CD4-positive, alpha-beta T cell treated with Interleukin-12 subunit alpha and Interleukin-12 subunit beta, for 1 hour (primary cell): ENCODE measurements at places on chromosomes 13 and 19.
A peak's percentile ranks its signal among the peaks of the same experiment; 100 is the strongest.

- no peak for DNase-seq
Observed at GRCh38 chr13:75554981-75555380, 5.4 kb downstream of the UCHL3 start.

- no peak for DNase-seq
Observed at GRCh38 chr19:14150770-14151661, 14.6 kb upstream of the ASF1B start.

DNA sequence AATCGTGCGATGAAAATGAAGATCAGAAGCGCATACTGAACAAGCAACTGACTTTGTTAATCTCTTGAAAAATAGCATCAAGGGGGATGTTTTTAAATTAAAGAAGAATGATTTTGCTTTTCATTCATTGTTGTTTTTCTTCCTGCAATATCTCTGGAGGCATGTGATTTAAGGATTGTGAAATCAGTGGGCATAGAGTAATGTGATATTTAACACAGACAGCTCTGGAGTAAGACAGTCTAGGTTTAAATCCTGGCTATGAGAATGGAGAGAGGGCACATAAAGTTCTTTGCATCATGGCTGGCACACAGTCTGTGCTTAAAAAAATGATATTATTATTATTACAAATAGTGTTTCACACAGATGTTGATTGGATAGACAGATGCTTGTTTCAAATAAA, 243.1 kb upstream of the NBEA start:
- DNase-seq, result no peak

GRCh38 chr13:35549481-35549880, 73.0 kb upstream of the MAB21L1 start:
- no peak for DNase-seq

DNA sequence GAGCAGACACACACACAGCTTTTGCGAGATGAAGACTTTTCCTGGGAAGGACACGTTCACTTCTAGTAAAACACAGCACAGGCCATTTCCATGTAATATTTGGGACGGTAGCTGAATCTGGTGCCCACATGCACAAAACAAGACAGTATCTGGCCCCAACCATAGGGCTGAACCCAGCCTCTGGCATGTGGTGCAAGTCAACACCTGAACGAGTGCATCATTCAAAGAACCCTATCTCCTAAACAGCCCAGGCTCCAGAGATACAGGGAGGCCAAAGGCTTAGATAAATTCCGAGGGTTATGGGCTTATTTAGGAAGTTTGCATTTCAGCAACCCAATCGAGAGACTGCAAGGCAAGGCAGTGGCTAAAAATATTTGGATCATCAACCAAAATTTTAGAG, 2.7 kb upstream of the TFDP1 start:
- DNase-seq, result no peak

- DNase-seq, result no peak
Observed at GRCh38 chr13:106449096-106449495, 86.4 kb downstream of the EFNB2 start.

DNA sequence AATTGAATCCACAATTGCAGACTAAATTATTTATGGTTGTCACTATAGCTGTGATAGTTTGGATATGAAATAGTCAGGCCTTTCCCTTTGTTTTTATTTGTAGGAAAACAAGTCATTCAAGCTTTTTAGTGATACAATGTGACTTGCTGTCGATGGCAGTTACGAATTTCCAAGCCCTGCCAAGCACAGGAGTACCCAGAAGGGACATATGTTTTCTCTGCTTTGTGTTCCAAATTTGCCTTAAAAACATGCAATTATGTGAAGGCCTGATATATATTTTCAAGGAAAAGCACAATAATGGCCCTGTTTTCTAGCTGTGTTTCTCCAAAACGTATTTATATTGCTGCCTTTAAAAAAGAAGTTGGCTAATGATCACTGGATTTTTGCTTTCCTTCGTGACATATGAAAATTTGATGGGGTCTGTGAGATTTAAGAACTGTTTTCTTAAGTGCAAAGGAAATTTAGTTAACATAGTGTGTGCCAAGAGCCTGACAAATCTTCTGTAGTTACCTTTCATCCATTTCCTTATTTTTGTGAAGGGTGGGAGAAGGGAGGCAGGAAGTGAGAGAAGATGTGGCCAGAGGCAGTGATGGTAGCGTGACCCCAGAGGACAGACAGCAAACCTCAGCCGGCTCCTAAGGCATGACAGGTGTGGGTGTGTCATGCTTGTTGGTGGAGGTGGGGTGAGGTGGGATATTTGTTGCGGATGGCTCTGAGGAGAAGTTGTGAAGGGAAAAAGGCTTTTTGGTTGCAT, 79.6 kb downstream of the TEX26 start:
- no peak for DNase-seq

DNA sequence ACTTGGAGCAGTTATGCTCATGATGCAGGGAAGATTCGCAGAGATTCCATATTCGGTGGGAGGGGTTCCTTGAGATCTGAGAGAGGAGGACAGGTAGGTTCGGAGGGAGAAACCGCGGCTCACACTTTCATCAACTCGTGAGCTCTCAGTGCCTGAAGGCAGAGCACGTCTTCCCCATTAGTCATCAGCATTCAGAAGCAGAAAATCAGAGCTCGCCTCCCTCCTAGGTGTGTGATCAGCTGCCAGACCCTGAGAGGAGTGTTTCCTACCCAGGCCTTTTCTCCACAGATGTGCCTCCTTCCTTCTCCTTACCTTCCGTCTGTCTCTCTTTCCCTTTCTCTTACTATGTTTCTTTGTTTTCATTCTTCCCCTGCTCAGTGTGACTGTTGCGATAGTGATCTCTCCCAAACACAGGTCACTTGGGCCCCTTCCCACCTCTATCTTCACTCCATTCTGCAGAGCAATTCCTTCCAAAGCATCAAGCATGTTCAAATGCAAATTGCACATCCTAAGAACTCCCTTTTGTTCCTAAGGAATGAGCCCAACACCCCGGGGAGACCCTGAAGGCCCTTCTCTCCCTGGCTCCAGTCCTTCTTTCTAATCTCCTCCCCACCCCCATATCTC, 389.5 kb downstream of the UQCRFS1 start:
- no peak for DNase-seq

- DNase-seq, result peak; percentile 6
Observed at GRCh38 chr13:33353210-33353609, 67.7 kb upstream of the STARD13 start.

DNA sequence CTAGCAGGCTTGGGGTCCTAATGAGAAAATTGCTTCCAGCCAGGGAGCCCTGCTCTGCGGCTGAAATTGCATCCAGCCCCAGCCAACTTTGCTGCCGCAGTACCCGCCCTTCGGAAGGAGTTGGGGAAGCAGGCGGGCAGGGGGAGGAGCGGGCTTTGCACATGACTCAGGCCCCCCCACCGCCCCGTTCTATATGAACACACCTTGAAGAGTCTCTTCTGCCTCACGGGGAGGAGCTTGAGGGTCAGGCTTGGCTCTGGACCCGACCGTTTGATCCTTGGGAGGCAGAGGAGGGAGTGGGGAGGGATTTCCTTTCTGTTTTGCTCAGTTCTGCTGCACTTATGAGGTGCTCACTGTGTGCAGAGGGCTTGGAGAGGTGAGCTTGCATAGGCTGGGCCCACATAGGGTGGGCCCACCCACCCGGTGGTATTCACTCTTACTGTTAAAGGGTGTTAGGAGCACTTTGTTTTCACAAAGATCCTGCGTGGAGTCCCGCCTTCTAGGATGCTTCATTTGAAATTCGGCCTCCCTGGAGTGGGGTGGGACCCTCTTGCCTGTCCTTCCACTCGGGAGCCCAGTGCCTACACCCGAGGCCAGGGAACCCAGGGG, 46.5 kb downstream of the LYL1 start:
- no peak for DNase-seq

GRCh38 chr13:106499113-106499512, 36.3 kb downstream of the EFNB2 start:
- DNase-seq, result no peak

- DNase-seq, result no peak
Observed at GRCh38 chr13:37978680-37979079, 109.1 kb upstream of the TRPC4 start.

- DNase-seq, result peak; percentile 15
Observed at GRCh38 chr19:58328999-58329398, 2.2 kb downstream of the ZSCAN22 start.

DNA sequence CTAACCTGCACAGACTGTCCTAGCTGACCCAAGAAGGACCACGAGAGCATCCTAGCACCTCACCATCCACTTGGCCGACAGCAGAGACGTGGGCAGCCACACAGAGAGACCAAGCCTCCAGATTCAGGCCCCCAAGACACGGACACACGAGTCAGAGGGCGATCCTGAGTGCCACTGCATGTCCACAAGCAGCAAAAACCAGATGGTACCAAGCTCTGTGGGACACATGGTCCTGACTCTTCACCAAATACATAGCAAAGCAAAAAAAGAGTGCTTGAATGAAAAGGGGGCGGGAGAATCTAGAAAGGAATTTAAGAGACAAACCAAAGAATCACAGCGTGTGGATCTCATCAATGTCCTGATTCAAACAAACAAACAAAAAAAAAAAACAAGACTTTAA, 45.2 kb downstream of the MLLT1 start:
- DNase-seq, result no peak

DNA sequence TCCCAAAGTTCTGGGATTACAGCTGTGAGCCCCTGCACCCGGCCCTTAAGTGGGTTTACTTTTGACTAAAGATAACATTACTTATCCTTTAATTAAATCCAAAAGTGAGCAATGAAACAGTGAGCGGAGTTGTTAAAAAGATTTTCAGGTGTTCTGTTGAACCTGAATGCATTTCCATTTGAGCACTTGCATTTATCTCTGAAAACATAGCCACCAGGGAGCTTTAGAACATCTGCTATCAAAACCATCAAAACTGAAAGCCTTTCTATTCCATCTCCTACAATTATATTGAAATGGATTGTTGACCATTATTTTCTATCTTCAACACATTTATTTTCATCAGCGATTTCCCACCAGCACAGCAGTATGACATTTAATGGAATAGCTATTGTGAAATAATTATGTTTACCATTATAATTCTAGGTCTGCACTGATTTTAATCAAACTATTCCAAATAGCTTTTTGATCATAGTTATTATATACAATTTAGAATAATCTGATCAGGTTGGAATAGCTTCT, 269.0 kb downstream of the FGF14 start:
- DNase-seq, result no peak

DNA sequence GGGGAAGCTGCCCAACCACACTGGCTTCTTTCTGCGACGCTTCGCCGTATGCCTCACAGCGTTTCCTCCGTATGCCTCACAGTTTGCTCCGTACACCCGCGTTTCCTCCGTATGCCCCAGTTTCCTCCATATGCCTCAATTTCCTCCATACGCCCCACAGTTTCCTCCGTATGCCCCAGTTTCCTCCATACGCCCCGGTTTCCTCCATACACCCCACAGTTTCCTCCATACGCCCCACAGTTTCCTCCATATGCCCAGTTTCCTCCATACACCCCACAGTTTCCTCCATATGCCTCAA, 22.6 kb downstream of the GAS6 start:
- DNase-seq, result peak; percentile 11

GRCh38 chr19:3851254-3852176, 17.3 kb downstream of the ZFR2 start:
- no peak for DNase-seq

DNA sequence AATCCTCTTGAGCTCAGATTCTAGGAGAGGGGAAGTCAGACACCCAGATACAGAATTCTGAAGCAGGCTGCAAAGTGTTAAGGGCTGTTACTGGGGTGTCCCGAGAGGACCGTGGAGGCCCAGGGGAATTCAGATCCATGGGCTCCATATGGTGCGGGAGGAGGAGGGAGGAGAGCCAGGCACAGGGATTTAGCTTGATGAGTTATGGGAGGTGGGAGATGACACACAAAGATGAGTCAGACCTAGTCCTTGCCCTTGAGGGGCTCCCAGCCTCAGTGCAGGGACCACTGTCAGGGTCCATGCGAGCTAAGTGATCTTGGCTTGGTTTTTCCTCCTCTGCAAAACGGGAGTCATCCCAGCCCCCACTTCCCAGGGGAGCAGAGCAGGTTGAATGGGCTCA, 14.4 kb upstream of the GIPR start:
- no peak for DNase-seq

DNA sequence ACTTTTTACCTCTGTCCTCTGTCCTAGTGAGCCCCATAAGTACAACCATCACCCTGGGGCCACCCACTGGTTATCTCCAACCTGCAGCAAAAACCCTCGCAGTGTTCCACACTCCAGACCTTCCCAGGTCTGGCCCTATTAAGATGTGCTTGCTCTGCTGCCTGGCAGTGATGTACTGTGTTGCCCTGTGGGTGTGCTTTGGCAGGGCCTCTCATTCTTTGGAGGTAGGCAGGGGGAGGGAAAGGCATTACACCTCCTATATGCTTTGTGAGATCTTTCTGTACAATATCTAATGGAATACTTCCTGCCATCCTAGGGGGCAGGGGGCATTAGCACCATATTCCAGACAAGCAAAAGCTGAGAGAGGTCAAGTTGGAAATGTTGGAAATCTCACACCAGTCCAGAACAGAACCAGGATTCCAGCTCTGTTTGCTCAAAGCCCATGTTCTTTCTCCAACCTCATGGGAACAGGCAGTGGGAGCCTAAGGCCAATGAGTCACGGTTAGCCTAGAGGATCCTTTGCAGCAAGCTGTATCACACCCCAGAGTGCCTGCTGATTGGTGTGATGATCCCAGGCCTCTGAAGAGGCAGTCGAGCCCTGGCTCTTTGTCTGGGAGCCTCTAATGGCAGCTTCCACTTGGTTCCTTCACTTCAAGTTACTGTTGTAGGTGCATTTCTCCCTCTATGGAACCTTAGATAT, 59.7 kb upstream of the UBL3 start:
- no peak for DNase-seq

DNA sequence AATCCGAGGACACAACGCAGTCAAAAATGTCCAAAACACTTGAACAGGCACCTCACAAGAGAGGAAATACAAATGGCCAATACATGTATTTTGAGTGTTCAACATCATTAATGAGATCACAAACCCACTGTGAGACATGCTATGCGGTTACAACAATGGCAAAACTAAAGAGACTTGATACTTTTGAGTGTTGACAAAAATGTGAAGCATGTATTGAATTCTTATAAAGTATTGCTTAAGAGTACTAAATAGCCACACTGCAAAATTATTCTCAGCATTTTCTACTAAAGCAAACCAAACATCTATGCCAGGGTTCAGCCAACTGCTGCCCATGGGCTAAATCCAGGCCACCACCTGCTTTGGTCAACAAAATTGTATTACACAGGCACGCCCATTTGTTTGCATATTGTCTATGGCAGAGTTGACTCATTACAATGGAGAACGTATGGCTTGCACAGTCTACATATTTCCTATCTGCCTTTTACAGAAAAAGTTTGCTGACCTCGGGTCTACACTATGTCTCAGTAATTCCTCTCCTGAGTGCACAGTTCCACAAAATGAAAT, 135.3 kb downstream of the B3GLCT start:
- no peak for DNase-seq
